M059J (cell line): ENCODE measurements at places on chromosomes 6 and 20.
A peak's percentile ranks its signal among the peaks of the same experiment; 100 is the strongest.

DNA sequence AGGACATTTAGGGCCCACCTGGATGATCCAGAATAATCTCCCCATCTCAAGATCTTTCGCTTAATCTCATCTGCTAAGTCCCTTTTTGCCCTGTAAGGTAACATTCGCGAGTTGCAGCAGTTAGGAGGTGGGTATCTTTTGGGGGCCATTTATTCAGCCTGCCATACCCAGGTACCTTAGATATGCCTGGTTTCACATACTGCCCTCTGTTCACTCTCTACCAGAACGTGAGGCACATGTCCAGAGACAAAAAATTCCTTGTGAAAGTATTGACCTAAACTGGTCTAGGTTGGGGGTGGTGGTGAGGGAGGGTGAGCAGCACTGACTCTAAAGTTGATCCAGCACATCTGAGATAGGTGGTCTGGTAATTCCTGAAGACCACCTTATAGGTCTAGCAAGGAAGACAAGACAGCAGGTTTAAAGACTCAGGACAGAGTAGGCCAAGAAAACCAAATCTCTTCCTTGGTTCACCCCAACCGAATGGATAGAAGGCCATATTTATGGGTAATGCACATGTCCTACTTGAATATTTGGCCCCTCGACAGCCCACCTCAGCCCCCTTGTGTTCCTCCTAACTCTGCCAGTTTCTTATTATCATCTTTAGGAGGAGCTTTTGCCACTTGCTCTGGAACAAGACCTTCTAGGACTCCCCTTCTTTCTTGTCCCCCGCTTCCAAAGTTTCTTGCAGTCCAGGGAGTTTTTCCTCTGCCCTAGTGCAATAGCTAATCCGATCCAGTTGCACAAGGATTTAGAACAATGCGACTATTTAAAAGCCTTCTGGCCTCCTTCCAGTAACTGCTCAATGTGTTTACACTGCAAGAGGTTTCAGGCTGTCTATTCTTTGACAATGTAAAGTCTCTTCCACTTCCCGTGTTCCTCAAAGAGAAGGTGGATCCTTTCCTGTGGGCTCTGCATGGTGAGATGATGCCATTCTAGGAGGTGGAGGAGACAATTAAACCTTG is 213.0 kb upstream of the LAMP5 start:
- peak; percentile 93 for DNase-seq

- DNase-seq: no peak
Observed at GRCh38 chr20:57350081-57350710, 859 bp upstream of the RAE1 start.

DNA sequence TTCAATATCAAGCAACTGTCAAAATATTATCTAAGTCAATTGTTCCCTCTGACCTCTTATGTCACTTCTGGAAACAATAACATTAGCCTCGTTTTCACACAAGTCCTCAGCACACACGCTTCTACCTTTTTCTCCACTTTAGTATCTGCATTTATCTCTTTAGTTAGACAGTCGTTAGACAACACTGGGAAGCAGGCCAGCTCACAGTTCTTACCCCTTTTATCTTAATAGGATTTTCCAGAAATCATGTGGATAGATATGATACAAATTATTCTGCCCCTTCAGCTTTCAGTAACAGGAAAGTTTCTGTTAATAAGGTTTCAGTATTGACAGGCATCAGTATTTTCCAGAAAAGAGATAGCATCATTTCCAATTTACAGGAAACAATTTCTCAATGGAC is 25.9 kb upstream of the HAO1 start:
- no peak for DNase-seq

DNA sequence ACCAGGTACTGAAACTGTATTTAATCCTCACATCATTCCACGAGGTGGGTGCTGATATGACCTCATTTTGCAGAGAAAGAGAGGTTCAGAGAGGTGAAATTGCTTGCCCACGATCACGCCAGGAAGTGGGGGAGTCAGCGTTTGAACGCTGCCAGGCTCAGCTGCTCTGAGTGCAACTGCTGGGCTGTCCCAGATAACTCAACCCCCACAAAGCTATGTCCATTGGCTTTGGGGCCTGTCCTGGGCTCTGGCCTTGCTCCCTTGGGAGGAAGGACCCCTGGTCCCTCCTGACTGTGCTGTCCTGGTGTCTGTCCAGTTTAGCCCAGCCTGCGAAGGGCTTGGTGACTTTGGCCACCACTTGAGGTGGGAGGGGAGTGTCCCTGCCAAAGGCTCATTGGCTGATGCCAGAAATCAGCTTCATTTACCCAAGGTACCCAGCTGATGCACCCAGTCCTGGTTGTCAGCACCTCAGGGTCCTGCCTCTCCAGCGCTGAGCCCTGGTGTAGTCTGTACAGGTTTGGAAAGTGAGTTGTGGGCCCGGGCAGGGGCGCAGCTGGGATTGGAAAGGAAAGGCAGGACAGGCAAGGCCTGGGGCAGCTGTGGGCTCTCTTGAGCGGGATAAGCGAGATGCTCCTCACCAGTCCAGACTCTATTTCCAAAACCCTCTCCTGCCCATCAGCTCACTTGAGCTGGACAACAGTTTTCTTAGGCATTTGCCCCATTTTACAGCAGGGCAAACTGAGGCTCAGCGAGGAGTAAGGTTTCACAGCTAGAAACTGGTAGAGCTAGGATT is 38.5 kb downstream of the SUN5 start:
- no peak for DNase-seq

GRCh38 chr6:137405806-137406205 is 88.4 kb downstream of the OLIG3 start:
- no peak for DNase-seq

DNA sequence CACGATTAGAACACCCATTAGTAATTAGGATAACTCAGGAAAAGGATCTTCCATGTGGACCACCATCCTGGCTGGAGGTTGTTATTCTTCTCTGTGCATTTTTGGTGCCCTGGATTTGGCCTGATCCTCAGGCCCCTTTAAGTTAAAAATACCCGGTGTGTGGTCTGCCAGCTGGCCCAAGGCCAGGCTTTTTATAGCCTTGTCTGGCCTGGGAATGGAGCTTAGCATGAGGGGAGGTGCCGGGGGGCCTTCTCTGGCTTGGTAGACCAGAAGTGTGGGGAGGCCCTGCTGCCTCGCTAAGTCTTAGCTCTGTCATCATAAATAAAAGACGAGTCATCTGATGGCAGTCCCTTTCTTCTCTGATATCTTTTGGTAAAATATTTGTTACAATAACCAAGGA is 71.4 kb downstream of the ARID1B start:
- DNase-seq: peak; percentile 51

DNA sequence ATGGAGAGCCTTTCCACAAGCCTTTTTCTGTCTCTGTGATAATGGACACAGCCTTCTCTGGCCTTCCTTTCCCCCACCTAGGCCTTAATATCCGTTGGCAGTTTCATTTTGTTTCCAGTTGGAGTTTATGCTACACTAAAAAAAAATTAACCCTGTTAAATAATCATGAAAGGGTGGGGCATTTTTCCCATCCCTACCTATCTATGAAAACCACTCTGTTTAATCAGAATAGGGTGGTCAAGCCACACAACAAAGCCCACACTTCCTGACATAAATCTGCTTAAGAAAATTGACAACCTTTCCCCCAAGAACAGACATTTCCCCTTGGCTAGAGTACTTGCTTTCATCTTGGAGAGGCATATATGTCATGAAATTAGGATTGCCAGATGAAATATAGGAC is 14.2 kb downstream of the TXLNB start:
- DNase-seq: no peak

DNA sequence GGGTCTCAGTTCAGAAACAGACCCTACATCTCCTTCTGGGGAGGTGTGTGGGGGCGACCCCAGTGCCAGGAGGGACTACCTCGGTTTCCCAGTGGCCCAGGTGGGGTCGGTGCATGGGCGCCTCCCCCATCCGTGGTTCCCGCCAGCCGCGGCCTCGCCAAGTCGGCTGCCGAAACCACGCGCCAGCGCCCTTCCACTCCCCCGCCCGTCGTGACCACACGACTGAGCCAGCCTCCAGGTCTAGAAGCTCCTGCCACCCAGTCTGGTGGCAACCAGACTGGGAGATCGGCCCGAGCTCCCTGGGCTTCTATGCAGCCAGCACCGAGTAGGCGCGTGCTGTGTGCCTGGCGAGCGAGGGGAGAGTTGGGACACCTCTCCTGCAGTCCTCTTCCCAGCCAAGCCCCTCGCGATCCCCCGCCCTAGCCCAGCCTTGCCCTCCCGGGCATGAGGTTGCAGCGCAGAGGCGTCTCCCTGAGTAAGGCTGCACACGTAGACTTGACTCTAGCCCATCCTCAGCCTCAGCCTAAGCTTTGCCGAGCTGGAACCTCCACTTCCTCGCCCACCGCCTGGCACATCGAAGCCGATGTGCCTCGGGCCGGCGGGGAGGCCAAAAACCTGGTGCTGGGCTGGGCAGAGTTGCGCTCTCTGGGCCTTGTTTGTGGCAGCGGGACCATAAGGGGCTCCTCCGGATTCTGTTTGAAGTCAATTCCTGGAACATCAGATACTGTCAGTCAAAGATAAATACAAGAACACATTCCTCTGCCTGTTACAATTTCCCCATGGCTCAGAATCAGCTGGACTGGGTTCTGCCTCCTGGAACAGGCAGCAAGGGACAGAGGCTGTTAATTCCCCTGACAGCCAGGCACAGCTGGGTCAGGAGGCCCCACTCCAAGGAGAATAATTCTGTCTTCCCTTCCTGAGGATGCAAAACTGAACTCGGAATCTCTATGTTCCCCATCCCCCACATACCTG is 1.5 kb upstream of the CPNE5 start:
- DNase-seq: no peak

DNA sequence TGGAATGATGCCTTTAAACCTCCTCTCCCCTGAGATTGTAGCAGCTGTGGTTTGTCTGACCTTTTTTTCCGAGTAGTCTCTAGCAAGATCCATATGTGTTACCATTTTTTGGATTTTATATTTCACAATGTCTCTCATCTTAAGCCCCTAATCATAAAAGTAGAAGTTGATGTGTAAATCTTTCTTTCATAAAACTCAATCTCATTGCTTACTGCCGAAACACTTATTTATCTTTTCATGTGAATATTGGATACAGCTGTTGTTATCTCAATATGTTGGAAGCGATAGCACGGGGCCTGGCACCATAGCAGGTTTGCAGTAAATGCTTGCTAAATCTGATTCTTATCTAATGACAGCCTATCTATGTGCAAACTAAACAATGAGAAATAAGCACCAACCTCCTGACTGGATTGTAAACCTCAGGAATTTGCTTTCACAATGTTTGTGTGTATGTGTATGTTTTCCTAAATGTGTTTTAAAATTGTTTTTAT is 14.2 kb downstream of the SMPDL3A start:
- DNase-seq: peak; percentile 26

- DNase-seq: peak; percentile 66
Observed at GRCh38 chr6:78629154-78629721, 238.1 kb upstream of the IRAK1BP1 start.

DNA sequence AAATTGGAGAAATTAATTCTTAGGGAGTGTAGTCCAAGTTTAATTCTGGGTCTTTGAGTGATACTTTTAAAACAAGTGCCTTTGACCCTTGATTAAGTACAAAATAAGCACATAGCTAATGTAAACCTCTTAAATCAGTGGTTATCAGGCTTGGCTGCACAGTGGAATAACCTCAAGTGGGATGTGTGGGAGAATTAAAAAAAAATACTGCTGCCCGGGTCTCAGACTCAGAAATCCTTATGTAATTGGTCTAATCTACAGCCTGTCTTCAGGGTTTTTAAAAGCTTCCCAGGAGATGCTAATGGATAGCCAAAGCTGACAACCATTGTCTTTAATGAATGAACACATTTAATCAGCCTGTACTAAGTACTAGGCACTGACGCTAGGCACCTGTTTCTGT is 28.5 kb upstream of the TMEM14A start:
- DNase-seq: no peak
